T follicular helper cell (primary cell): ENCODE measurements at places on chromosomes 5 and 9.

DNA sequence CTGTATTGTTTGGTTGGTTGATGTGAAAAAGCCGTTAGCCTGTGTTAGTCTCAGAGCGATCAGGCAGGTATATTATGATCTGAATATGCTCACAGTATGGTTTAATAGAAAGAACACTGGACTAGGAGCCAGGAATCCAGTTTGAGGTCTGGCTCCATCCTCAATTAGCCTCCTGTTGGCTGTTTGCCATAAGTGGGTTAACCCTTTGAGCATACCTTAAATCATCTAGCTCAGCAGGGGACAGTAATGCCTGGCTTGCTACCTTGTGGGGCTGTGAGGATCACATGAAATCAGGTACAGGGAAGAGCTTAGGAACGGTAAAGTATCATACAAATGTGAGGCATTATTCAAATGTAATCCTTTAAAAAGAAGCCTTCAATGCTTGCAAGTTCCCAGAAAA is 104.7 kb downstream of the CMYA5 start:
- no peak for DNase-seq

GRCh38 chr9:91431485-91431884 is 7.9 kb upstream of the NFIL3 start:
- no peak for DNase-seq

DNA sequence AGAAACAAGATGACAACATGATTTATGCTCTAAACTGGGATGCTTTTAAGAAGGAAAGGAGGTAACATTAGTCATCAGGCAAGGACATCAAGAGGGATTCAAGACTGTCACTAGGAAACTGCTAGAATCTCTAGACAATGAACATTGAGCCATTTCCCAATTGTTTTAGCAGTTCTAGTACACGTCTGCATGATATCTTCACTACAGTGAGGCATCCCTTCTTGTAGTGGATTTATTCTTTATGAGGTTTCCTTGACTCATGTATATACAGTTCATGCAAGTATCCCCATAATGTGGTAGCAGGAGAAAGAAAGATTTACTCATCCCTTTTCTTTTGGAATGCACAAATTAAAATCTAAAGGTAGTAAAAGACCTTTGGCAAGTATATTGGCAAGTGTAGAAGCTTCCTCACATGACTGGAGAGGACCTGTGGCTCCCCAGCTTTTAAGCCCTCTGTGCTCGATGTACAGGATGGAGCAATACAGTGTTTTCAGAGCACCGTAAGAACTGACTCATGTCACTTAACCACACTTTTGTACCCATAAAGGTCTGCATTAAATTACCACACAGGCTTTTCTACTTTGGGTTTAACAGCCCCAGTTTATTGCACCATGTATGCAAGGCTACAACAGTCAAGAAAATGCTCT is 335.9 kb downstream of the SEMA5A start:
- no peak for DNase-seq

GRCh38 chr5:2738156-2738699 is 13.2 kb downstream of the IRX2 start:
- DNase-seq = no peak

GRCh38 chr9:38125889-38126288 is 56.9 kb upstream of the SHB start:
- DNase-seq = no peak

GRCh38 chr9:12554636-12555035 is 138.5 kb upstream of the TYRP1 start:
- no peak for DNase-seq
